Stimulated activated CD8-positive, alpha-beta memory T cell treated with anti-CD3 and anti-CD28 coated beads, Interleukin-7, amount 100 ng/mL, for 4 hours (primary cell): ENCODE measurements at places on chromosomes 16 and 17.

DNA sequence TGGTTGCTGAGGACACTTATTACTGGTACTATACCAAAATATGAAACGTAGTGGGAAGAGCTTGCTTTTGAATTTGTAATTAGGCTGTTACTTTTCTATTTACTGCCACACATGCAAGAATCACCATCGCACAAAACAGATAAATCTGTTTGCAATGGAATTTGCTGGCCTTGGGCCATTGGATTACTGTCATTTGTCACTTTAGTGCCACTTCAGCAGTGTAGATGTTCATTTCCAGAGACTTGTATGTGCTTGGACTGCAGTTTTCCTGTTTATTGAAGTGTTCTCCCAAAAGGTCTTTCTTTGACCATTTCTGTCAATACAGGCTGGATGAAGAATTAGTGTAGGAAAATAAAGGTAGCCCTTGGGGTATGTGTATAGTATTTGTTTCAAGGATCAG lies 4.5 kb downstream of the USP10 start:
- DNase-seq = no peak

DNA sequence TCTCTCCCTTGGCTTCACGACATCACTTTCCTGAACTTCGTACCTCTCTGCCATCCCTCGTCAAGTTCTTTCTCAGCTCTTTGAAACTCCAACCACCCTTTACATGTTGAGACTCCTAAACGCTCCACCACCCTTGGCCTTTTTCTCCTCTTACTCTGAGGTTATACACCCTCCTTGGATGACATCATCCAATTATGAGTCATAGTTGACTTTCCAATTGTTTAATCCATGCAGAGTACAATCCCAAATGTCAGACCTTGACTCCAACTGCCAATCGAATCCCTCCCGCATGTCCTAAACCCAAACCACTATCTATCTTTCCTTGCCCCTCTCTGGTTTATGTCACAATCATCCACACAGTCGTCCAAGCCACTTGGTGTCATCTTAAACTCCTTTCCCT lies 18.4 kb upstream of the C16orf82 start:
- no peak for DNase-seq

GRCh38 chr16:49993579-49993978 lies 31.4 kb upstream of the CNEP1R1 start:
- no peak for DNase-seq

GRCh38 chr16:10920726-10921427 lies 21.4 kb downstream of the DEXI start:
- DNase-seq = no peak

DNA sequence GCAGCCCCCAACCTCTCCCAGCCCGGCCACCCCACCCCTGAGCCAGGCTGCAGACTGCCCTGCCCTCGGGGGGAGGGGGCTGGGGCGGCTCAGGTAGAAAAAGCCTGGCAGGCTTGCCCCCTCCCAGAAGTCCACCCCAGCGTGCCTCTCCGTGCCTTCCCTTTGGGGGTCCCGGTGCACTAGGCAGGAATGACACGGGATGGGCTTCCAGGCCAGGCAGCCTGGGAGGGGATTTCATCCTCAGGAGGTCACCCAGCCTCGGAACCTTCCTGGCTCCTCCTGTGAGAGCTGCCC lies 185.0 kb downstream of the NTN1 start:
- no peak for DNase-seq

DNA sequence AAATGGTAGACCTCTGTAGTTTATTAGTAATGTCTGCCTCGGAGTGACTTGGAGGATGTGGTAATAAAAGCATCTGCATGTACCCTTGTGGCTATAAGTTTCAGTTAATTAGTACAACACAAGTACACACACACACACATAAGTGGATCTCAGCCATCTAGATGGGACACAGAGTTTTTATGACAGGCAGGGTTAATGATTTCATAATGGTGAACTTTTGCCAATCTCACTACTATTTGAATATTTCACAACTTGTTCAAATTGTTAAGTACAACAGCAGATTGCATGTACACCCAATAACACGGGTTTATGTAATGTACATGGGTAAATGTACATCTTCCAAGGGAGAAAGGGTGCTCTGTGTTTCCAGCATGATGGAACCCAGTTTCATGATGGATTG lies 511.3 kb upstream of the HSBP1 start:
- no peak for DNase-seq

DNA sequence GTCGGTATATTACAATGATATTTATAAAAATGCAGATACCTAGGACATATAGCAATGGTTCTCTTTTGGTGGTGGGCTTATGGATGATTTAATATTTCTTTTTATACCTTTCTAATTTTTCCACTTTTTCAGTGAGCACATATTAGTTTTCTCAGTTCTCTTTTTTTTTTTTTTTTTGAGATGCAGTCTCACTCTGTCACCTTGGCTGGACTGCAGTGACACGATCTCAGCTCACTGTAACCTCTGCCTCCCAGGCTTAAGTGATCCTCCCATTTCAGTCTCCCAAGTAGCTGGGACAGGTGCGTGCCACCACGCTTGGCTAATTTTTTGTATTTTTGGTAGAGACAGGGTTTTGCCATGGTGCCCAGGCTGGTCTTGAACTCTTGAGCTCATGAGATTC lies 15.1 kb downstream of the MAP3K14 start:
- DNase-seq = no peak

- no peak for DNase-seq
These were observed 240.8 kb downstream of the KATNIP start for GRCh38 chr16:27790546-27791403.

GRCh38 chr17:41589301-41589700 lies 2.6 kb upstream of the KRT14 start:
- no peak for DNase-seq

DNA sequence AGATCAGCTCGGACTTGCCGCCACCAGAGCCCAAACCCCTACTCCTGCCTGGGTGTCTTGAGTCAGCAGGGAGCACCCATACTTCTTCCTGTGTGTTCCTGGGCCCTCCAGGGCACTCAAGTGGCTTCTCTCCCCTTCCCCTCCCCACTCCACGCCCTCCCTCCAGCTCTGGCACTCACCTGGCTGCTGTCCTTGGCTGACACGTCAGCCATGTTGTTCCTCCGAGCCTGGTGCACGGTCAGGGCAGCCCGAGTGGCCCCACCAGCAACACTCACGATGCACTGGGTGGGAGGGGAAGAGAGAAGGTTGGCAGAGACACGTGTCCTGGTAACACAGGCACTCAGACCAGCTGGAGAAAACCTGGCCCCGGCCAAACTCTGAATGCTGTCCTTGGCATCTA lies 11.5 kb downstream of the RUSF1 start:
- no peak for DNase-seq

- no peak for DNase-seq
These were observed 16.3 kb downstream of the MAPT start for GRCh38 chr17:45910667-45911066.

GRCh38 chr17:27526604-27527002 lies 70.4 kb downstream of the KSR1 start:
- DNase-seq = no peak

DNA sequence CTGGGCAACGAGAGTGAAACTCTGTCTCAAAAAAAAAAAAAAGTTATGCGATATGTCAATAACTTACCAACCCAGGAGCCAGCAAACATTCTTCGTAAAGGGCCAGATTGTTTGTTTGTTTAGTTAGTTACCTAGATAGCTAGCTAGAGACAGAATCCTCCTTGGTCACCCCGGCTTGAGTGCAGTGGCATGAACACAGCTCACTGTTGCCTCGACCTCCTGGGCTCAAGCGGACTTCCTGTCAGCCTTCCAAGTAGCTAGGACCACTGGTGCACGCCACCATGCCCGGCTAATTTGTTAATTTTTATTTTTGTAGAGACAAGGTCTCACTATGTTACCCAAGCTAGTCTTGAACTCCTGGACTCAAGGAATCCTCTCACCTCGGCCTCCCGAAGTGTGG lies 113.0 kb downstream of the LITAF start:
- no peak for DNase-seq

DNA sequence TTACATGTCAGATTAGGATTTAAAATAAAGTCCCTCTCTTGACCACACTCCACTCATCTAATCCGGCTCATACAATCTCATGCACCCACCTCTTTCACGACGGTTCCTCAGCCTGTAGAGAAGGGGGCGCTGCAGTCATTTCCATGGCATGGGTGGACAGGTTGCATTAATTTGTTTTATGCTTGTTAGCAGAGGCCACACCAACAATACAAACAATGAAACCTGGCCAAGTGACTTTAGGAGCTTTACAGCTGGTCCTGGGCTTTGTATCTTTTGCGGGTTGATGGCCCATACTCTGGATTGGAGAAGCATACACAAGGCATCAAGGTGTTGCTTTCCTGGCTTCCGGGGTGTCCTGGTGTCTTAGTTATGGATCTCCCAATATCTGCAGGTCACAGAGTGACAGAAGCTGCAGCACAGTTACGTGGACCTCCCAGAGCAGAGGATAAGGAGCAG lies 9.7 kb upstream of the SNF8 start:
- DNase-seq = no peak

- no peak for DNase-seq
These were observed 1.0 kb upstream of the FLOT2 start for GRCh38 chr17:28898527-28898955.

GRCh38 chr16:84228256-84228838 lies 11.5 kb downstream of the KCNG4 start:
- DNase-seq = no peak

GRCh38 chr16:25126820-25127232 lies 15.3 kb downstream of the LCMT1 start:
- DNase-seq = no peak

- DNase-seq = no peak
These were observed 21.4 kb downstream of the RPTOR start for GRCh38 chr17:80566054-80566400.

- no peak for DNase-seq
These were observed 11.3 kb upstream of the PITPNM3 start for GRCh38 chr17:6567528-6568183.

GRCh38 chr17:41724476-41725050 lies 9.9 kb downstream of the HAP1 start:
- DNase-seq = no peak

- DNase-seq = no peak
These were observed 62.0 kb downstream of the GAS7 start for GRCh38 chr17:10136258-10136981.

DNA sequence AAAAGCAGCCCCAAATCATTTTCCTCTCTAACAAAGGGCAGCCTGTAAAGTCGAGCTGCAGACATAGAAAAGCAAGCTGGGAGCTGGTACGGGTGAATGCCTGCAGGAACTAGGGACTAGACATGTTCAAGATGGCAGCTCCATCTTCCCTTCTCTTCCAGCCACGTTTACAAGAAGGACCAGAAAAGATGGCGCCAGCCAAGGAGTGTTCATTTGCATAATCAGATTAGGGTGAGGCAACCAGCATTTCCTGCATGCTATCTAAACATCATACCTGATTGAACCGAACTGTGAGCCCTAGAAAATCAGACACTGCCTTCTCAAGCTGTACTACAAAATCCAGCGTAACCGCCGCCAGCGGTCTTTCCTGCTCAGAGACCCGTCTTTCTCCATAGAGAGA lies 896.8 kb downstream of the CDH11 start:
- no peak for DNase-seq

- no peak for DNase-seq
These were observed 169.8 kb downstream of the LAT start for GRCh38 chr16:29154676-29155121.
